Fibroblast of skin of left biceps (primary cell): ENCODE measurements at places on chromosomes 16 and 17.

- DNase-seq: no peak
These were observed 165.9 kb downstream of the SDK2 start for GRCh38 chr17:73478334-73478733.

- DNase-seq: no peak
These were observed 183.6 kb upstream of the CDH11 start for GRCh38 chr16:65305266-65305959.

- DNase-seq: no peak
These were observed 606.3 kb upstream of the CDH11 start for GRCh38 chr16:65728167-65728566.

DNA sequence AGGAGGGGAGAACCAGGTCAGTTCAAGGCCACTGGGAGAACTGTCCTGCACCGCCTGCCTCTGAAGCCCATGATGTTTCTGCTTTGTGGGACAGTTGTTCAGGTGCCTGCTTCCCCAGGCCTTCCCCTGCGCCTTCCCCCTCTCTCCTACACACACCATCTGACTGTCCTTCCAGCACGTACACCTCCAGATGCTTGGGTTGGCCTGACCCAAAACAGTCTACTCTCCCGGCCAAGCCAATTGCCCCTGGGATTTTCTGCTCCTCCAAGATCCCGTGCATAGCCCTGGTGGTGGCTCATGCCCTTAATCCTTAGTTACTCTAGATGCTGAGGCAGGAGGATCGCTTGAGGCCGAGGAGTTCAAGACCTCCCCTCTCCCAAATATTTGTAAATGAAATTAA, 684 bp upstream of the RSAD1 start:
- DNase-seq: no peak

- DNase-seq: no peak
These were observed 2.3 kb upstream of the HERPUD1 start for GRCh38 chr16:56929639-56930038.

GRCh38 chr16:89502081-89502843, 5.9 kb upstream of the SPG7 start:
- no peak for DNase-seq

- DNase-seq: no peak
These were observed 35.2 kb downstream of the TNFRSF13B start for GRCh38 chr17:16936536-16937310.

GRCh38 chr17:61524319-61524718, 66.7 kb downstream of the NACA2 start:
- no peak for DNase-seq

DNA sequence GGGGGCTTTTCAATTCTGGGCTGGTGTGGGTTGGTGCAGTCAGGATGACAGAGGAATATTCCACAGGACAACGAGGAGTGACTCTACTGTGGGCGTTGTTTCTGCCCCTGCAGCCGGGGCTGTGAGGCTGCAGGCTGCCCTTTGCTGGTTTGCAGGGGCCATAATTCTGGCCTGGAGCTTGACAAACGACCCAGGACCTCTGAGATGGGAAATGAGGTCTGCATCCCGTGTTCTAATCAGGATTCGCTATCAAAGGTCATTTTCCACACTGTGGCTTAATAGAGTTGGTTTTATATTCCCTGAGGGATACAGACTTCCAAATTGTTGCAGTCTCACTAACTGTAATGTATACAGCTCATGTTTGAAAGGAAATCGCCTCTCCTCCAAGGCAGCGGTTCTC, 180.9 kb downstream of the RPTOR start:
- DNase-seq: no peak

DNA sequence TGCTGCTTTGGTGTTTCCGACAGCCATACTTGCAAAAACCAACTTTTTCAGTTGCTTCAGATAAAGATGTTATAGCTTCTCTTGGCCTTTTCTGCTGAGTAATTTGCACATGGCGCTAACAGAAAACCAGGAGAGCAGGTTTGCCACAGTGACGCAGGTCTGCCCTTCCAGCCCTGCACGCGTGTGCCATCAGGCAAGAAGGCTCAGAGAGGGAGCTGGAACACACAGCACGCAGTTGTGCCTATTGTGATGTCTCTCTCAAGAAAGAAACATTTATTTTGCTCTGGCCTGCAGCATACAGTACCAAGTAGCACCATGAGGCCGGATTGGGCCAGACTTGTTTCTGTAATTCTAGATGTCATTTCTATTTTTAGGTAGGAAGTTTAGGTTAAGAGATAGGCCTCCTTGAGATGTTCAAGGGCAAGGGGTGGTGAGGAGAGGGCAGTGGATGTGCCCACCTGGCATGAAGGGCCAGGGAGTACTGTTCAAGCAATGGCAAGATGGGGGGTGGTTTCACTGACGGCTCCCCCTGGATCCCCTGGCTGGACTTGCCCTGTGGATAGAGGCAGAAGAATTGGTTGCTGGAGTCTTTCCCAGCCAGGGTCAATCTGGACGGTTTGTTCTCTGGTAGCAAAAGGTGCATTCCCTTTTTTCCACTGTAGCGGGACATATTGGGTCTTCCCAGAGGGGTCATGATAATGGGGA, 1.9 kb downstream of the CBX2 start:
- DNase-seq: no peak

GRCh38 chr17:73343168-73343634, 31.4 kb upstream of the CDC42EP4 start:
- DNase-seq: peak; percentile 89

- DNase-seq: no peak
These were observed 12.6 kb downstream of the RBFOX3 start for GRCh38 chr17:79597996-79598895.

- DNase-seq: no peak
These were observed 7.8 kb downstream of the GALK1 start for GRCh38 chr17:75757086-75757681.

GRCh38 chr17:57607553-57608120, 137.5 kb downstream of the CCDC182 start:
- DNase-seq: no peak

DNA sequence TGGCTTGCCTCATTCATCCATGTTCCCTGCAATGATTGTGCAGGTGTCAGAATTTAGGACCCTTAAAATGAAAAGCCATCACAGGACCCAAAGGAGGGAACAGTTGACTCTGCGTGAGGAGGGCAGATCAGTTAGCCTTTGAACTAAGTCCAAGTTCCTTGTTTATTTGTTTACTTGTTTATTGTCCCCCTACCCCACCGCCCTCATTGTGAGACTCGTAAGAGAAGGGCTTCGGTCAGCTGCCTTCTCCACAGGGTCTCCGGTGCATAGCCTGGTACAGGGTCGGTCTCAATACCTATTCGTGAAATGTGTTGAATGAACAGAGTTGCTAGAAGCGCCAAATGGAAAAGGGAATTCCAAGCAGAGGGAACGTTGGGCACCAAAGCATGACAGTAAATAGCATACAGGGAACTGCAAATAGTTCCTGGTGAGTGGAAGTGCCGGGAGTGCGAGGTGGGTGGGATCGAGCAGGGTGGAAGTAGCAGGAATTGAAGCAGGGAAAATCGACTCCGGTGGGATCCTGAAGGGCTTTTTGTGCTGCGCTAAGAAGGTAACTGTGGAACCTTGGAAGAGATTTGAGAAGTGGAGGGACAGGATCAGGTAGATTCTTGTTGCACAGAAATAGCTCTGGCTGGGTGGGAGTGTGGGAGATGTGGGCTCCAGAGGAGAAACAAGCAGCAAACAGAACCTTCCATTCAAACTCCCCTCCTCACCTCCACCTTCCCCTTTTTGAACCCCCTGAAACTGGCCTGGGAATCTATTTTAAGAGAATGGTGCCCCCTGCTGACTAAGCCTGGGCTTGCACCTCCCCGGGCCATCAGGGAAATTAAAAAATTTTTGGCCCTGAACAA, 12.7 kb downstream of the SLC35B1 start:
- DNase-seq: no peak

DNA sequence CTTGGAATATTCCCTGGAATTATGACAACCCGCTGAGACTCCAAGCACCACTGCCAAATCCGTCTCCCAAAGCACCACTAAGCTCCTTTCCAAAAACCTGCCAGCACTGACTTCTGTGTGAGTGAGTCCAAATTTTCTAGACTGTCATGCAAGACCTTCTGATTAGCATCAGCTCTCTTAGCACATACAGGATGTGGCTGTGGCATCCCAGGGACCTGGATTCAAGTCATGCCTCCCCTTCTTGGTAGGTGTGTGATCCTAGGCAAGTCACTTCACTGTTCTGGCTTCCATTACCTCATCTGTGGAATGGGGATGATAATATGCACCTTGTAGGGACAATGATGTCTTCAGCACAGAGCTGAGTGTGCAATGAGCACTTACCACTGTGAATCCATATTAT, 38.3 kb upstream of the USP7 start:
- DNase-seq: no peak

GRCh38 chr16:79500286-79500685, 100.3 kb downstream of the MAF start:
- no peak for DNase-seq

DNA sequence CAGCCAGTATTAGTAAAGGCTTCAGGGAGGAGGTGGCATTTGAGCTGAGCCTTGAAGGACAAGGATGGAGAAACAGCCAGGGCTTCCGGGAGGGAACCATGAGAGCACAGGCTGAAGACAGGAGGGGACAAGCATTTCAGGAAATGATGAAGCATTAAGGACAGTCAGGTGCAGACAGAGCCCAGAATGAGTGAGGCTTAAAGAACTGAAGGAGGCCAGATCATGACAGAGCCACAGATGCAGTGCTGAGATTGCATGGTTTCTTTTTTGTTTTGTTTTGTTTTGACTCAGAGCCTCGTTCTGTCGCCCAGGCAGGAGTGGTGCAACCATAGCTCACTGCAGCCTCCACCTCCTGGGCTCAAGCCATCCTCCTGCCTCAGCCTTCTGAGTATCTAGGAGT, 211.5 kb downstream of the SOX9 start:
- no peak for DNase-seq

- peak; percentile 61 for DNase-seq
These were observed 76.6 kb downstream of the CLEC16A start for GRCh38 chr16:11020792-11021551.

DNA sequence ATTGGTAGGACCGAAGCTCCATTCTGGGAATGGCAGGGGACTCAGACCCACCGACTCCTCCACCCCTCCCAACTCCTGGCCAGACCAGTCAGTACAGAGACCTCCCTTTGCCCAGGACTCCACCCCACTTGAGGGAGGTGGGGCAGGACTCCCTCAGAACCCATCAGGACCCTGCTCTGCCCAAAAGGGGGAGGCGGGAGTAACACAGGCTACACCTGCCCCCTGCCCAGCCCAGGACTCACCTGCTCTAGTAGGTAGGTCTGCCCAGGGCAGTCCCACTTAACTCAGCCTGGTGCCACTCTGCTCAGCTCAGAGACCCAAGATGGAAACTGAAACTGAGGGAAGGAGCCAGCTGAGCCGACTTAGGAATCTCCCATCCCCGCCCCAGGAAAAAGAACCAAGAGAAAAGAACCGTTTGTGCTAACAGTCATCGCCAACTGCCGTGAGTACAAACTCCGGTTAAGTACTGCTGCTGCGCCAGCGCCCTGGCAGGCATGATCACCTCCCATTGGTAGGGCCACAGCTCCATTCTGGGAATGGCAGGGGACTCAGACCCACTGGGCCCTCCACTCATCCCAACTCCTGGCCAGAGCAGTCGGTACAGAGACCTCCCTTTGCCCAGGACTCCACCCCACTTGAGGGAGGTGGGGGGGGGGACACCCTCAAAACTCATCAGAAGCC, 503 bp downstream of the DHX58 start:
- DNase-seq: no peak

DNA sequence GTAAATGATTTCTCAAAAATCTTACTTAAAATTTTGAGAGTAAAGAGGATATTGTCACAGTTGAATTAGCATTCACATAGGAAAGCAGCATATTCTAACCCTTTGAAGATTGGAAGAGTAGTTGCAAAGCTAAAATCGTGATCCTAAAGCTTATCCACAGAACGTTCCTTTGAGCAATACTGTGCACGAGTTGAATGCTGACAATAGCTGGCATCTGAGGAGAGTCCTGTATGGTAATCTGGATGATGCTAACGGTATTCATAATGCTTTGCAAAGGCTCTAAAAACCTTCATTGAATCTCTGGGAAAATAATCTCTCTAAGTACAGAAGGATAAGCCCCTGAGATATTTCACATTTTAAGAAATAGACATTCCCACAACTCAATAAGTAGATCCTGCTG, 354.6 kb downstream of the CDH8 start:
- no peak for DNase-seq

DNA sequence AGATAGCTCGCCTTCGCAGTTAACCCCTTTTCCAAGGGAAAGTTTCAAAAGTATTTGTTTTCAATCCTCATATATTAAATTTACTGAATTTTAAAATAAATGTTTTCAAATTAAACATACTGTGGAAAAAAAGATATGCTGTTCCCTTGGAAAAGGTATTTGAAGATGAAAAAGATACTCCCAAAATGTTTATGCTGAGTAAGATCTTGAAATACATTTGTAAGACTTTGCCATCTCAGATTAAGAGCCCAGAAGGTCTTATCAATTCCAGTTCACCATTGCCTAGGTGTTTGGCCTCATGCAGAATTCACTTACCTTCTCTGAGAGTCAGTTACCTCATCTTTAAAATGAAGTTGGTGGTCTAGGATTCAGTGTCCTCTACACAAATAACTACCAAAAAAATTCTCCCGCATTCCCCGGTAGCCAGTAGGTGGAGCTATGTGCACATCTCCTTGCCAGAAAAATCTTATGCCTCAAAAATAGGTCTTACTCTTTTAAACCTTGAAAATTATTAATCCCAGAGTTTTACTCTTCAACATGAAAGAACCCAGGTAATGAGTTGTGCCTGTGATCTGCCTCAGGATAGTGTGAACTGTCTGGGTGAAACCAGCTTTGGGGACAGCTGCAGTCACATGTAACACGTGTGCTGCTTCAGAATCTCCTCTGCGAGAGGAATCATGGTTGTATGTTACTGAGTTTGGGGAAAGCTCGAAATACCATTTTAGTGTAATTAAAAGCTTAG, 178.3 kb downstream of the MRTFB start:
- no peak for DNase-seq

GRCh38 chr16:81451753-81452680, 7.4 kb downstream of the CMIP start:
- no peak for DNase-seq

GRCh38 chr16:86046026-86046425, 147.1 kb downstream of the IRF8 start:
- DNase-seq: no peak

DNA sequence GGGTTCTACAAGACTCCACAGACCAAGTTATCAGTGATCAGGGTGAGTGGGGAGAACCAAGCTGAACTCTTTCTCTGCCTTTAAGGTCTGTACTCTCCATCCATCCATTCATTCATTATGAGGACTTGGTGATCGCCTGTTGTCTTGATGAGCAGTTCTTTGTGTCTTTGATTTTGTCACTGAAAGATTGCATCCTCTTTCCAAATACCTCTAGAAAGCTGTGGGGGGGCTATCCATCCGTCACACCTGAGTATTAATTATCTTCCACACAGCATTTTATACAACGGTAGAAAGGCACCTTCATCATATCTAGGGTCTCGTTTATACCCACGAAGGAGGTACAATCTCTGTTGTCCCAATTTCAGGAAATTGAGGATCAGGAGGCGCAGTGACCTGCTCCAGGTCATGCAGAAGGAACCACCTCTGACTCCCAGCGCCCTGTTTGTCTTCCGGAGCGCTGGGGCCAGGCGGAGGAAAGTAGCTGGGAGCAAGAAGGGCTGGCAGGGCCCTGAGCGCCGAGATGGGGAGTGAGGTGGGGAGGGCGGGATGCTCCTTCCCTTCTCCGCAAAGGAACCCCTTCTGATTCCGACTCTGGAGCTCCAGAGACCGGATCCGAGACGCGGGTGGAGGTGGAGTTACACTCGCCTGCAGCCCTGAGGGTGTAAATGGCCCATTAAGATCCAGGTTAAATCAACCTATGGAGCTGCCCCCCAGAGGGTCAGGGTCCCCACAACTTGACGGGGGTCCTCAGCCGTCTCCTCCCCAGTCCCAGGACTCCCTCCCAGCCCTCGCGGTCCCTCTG, 605 bp upstream of the ABAT start:
- no peak for DNase-seq

GRCh38 chr17:77675816-77676215, 282.7 kb upstream of the TNRC6C start:
- DNase-seq: no peak
